ENCODE measurements at places on chromosomes 4 and X.

DNA sequence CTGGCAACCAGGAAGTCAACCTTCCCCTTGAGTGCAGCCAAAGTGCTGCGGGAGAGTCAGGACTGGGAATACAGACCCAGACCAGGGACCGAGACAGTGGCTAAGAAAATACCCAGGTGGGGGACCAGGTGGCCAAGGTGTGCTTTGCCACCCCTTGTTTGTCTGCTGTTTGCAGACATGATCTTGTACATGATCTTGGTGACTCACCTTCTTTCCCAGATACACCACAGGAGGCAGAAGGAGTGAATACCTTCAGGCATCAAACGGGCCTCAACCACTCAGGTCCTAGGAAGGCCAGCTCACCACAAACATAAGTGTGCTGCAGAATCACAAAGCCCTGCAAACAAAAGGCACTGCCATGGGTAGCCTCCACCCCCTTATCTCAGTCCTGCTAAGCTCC, 62.0 kb downstream of the CNGA2 start:
- no peak for DNase-seq

- no peak for DNase-seq
These were observed 48.3 kb downstream of the MEPE start for GRCh38 chr4:87881115-87881514.

DNA sequence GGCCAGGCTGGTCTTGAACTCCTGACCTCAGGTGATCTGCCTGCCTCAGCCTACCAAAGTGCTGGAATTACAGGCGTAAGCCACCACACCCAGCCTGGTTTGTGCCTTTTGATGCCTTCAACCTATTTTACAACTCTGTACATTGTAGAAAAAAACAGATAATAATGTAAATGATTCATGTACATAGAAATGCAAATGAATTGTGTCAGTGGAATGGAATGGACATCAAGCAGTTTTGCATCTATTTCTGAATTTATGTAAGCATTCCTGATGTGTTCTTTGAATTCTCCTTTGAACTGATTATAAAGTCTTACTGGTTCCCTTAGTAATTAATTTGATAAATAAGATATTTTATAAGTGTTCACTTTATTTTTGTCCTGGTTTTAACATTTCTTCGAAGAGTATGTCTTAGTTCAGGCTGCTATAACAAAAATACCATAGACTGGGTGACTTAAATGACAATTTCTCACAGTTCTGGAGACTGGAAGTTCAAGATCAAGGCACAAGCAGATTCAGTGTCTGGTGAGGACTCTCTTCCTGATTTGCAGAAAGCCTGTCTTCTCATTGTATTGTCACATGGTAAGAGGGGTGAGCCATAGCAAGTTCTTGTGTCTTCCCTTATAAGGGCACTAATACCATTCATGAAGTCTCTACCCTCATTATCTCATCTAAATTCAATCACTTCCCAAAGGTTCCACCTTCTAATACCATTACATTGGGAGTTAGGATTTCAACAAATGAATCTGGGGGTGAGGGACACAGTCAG, 162.2 kb upstream of the S100G start:
- DNase-seq, result no peak

GRCh38 chrX:16033331-16033730, 90.0 kb upstream of the GRPR start:
- DNase-seq, result no peak

DNA sequence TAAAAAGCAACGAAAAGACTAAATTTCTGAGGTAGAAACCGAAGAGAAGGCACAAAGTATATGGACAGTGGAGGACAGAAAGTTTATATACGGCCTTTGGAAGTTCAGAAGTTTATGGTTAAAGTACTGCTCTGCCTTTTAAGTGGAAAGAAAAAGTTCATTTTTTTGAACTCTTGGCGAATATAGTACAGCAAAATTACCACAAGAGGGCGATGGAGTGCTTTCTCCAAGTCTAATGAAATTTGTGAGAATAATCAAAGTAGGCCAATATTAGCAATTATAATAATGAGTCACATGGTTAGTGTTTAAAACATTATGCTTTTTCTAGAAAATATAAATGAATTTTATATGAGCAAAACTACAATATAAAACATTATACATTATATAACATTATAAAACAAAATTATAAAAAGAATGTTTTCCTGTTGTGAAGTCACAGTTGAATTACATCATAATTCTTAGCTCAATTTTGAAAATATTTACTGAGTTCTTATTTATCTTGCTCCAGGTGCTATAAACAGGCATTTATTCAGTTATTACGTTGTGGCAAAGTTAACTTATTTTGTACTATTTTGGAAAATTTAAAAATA, 136.2 kb upstream of the BMPR1B start:
- no peak for DNase-seq

Data from activated CD8-positive, alpha-beta memory T cell treated with anti-CD3 and anti-CD28 coated beads for 1 hour (primary cell).